HS-27A (cell line): ENCODE measurements at places on chromosomes 16 and 17.

DNA sequence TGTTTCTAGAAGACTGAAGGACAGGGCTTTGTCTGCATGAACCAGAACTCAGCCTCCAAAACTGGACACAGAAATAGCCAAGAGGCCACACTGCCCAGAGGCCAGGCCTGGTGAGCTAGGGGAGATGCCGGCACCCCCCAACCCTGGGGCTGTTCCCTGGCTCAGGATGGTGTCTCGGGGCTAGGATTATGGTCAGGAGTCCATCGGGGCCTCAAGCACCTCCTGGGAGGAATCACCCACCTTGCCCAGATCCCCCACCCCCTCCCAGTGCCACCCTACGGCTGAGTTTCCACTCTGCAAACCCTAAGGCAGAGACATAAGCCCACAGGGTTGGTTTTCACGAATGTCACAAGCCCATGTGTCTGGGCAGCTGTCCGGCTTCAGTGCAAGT lies 37.2 kb downstream of the SLC7A5 start:
- DNase-seq = no peak

GRCh38 chr16:67216612-67217490 lies 10.1 kb upstream of the TMEM208 start:
- DNase-seq = no peak

GRCh38 chr17:40344421-40345160 lies 19.9 kb downstream of the GJD3 start:
- no peak for DNase-seq

DNA sequence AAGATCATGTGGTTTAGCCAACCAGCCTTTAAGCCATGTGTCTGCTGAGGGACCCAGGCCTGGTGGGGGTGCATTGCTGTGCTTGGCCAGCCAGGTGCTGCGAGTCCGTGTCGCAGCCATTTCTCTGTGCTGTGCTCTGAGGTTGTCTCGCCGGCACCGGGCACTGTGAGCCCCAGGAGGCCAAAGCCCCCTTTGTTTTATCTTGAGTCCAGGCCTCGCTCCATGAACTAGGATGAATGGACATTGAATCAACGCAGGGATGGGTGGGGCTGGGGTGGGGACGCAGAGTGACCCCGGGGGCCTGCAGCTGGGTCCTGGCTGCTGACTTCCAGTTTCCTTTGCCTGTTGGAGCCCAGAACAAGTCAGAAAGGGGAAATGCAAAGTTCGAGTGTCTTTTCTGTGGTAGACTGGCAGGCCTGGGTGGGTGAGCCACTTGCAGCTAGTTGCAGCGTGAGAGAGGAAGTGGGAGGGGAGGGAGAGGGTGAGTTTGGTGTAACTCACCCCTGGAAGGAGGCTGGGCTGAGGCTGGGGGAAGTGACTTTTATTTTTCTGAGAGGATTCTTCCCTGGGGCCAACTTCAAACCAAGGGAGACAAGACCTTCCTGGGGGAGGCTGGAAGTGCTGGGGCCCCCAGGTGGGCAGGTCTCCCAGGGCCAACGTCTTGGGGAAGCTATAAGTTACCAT lies 324.7 kb downstream of the SEC14L1 start:
- no peak for DNase-seq

DNA sequence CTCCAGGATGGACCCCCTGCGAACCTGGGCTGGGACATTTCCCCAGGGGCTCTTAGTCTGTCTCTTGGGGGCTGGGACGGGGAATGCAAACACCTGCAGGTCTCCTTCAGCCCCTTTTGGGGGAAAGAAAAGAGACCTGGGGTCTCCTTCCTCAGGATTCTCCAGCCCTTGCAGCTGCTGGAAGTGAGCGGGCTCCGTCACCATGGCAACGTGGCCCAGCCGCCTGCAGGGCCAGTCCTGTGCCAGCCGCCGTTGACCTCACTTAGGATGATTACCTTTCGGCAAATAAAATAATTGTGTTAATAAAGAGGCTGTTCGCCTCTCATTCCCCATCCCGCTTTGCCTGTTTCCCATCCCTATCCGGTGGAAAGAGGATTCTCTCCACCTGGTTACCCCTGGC lies 25.7 kb downstream of the MRM1 start:
- no peak for DNase-seq

DNA sequence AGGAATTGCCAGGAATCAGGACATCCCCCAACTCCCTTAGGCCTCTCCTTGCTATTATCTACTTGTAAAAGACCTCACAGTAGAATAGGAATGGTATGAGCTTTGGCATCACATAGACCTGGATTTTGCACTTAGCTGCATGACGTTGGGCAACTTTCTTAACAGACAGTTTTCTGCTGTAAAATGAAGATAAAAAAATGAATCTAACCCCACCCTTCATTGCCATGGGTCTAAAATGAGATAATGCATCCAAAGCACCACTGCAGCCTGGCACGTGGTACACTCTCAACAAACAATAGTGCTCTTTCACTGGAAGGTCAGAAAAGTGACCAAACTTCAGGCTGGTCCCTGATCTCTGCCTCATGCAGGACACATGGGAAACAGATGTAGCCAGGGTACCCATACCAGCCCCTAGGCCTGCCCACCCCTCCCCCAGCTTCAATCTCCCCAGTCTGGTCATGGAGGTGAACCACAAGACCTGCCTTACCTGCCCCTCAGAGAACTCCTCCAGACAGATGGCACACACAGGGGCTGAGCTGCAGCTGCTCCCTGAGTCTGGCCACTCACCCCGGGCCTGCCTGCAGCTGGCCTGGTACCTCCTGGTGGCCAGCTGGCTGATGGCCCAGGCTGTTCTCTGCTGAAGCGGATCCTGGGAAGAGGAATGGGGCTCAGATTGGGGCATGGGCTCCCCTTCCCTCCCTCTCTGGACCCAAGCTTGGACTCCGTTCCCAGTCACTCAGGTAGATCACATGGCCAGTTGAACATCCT lies 8.5 kb upstream of the SUPT4H1 start:
- no peak for DNase-seq

DNA sequence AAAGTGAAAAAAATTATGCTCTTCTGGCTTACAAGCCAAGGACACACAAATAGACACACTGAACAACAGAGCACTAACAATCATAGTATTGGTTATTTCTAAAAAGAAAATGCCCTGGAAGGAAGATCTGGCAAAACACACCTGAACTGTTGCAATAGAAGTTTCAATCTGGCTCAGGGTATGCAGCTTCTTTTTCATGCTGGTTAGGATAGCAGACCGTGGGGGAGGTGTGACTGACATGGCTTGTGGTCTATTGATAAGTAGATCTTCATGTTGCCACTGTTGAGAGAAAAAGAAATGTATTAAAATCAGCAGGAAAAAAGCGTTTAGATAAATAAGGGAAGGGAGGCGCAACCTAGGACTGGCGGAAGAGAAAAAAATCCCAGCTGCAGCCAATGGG lies 26.5 kb upstream of the ARL6IP1 start:
- DNase-seq = no peak

GRCh38 chr17:39225959-39226683 lies 376 bp upstream of the STAC2 start:
- no peak for DNase-seq

- no peak for DNase-seq
Measured at GRCh38 chr17:61593426-61593825, 2.4 kb upstream of the NACA2 start.

GRCh38 chr16:17605784-17606183 lies 135.0 kb upstream of the XYLT1 start:
- no peak for DNase-seq

GRCh38 chr17:6536566-6537065 lies 19.7 kb downstream of the PITPNM3 start:
- no peak for DNase-seq

GRCh38 chr16:80656161-80656560 lies 115.4 kb downstream of the DYNLRB2 start:
- DNase-seq = no peak

- DNase-seq = no peak
Measured at GRCh38 chr16:89722392-89723278, 1.3 kb downstream of the ZNF276 start.

- DNase-seq = no peak
Measured at GRCh38 chr16:54324716-54325115, 38.1 kb upstream of the IRX3 start.

DNA sequence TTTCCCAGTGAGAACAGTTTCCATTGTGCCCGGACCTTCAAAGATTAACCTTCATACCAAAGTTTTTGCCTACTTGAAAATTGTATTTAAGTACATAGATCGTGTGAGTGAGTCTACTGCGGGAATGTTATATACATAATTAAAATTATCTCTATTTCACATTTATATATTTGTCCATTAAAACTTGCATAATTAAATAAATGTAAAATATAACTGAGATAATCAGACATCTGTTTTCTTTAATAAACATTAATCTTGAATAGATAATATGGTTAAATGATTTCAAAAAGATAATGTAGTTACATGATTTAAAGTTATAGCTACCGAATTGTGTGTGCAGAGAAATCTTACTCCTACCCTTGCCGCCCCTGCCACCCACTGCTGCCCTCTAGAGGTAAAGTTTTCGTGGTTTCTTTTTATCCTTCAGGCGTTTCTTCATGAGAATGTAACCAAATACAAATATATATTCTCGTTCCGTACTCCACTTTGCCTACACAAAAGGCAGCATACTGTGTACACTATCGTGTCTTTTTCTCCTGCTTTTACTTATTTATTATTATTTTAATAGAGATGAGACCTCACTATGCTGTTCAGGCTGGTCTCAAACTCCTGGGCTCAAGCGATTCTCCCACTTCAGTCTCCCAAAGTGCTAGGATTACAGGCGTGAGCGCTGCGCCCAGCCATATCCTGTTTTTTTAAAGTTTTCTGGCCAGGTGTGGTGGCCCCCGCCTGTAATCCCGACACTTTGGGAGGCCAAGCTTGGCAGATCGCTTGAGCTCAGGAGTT lies 35.6 kb downstream of the RPA1 start:
- no peak for DNase-seq

DNA sequence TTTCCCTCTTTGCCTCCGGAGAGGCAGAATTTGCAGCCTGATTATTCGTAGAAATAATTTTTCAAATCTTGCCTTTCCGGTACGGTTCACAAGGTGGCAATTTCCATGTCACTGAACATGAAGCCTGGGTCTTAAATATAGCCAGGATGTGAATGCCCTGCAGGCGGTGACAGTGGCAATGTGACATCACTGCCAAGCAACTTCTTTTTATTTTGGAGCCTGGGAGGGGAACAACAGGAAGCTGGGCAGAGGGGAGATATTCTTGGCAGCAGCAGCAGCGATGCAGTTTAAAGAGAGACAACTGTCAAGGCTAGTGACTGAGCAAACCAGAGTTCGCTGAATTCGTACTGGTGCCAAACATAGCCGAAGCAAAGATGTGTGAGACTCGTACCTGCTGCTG lies 171.1 kb downstream of the SNX29 start:
- DNase-seq = no peak

DNA sequence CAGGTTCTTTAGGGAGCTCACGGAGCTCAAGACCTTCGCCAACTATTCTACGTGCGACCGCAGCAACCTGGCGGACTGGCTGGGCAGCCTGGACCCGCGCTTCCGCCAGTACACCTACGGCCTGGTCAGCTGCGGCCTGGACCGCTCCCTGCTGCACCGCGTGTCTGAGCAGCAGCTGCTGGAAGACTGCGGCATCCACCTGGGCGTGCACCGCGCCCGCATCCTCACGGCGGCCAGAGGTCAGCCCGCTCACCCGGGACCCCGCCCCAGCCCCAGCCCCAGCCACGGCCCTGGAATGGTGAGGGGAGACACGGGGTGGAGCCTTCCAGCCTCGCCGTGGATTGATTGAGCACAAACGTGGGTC lies 13.5 kb downstream of the SARM1 start:
- no peak for DNase-seq

GRCh38 chr16:471353-472198 lies 46.1 kb downstream of the RAB11FIP3 start:
- no peak for DNase-seq

DNA sequence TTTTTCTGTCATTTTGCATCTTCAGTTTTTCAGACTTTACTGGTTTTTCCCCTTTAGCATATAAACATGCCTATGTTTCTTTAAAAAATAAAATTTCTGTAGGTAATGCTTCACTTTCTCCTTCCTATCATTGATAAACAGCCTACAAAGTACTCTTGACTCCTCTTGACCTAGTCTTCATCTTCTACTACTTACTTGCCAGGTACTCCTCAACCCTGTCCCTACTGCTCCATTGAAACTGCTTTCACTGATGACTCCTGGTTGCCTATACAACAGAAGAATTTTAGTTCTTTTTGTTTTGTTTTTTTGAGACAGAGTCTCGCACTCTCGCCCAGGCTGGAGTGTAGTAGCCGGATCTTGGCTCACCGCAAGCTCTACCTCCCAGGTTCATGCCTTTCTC lies 7.0 kb downstream of the DDX42 start:
- DNase-seq = no peak

- no peak for DNase-seq
Measured at GRCh38 chr17:17605729-17606088, 14.2 kb upstream of the PEMT start.

DNA sequence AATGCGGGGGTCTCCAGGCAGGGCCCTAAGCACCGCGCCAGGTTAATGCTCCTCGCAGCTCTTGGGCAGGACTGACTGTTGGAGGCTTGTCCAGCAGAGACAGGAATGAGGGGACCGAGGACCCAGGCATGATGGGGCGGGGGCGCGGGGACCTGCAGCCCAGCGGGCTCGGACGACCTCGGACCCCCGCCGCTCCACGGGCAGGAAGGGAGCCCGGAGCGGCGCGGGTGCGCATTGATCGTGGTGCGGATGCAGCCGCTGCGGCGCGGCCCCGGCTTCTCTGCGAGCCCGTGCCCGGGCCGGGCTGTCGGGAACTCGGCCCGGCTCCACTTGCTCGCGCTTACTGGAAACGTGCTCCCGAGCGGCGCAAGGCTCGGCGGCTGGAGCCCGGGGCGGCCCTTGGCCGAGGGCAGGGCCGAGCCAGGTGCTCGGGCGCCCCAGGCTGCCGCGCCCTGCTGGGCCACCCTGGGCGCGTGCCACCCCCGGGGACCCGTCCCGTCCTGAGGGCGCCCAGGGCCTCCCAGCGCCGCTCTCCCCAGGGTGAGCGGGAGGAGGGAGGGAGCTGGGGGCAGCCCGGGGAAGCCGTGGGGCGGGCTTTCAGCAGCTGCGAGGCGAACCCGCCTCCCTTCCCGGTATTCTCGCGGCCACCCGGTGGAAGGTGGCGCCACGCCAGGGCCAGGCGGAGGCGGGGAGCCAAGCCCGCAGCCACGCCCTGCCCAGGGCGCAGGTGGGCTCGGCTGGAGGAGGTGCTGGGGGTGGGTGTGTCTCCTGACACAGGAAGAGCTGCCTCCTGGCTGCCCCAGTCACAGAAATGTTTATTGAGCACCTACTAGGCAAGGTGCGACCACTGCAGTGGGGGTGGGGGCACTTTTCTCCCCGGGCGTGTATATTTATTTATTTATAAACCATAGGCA lies 45.9 kb downstream of the SOCS3 start:
- DNase-seq = no peak

DNA sequence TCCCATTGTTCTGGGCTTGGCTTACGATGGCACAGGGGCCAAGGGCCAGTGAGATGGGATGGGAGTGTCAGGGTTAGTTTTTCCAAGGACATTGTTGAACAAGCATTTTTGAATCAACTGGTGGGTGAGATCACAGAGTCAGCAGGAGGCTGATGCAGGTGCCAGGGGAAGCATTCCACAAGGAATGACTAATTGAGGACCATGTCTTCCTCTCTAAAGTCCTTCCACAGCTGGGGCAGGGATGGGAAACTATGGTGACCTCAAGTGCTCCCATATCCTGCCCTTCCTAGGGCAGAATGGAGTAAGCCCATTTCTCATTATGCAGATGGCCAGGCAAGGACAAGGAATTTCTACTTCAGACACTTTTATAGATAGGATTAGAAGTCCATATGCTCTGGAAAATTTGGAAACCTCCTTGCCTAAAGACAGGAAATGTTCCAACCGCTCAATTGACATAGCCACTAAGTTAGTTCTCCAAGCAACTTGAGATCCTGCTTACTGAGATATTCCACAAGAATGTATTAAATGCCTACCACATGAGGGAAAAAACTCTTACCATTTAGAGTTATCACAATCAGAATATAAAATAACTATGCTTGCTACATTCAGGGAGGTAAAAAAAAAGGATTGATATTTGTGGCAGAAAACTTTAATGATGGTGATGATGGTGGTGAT lies 21.2 kb upstream of the ENGASE start:
- no peak for DNase-seq
